ENCODE measurements at places on chromosomes 2 and 18.

GRCh38 chr2:103364177-103364576 is 602.3 kb downstream of the TMEM182 start:
- DNase-seq, result no peak

GRCh38 chr18:574865-575645 is 5.1 kb upstream of the CETN1 start:
- no peak for DNase-seq

GRCh38 chr2:196935432-196935831 is 8.9 kb upstream of the PGAP1 start:
- DNase-seq, result no peak

GRCh38 chr2:39623917-39624316 is 41.8 kb upstream of the TMEM178A start:
- no peak for DNase-seq

DNA sequence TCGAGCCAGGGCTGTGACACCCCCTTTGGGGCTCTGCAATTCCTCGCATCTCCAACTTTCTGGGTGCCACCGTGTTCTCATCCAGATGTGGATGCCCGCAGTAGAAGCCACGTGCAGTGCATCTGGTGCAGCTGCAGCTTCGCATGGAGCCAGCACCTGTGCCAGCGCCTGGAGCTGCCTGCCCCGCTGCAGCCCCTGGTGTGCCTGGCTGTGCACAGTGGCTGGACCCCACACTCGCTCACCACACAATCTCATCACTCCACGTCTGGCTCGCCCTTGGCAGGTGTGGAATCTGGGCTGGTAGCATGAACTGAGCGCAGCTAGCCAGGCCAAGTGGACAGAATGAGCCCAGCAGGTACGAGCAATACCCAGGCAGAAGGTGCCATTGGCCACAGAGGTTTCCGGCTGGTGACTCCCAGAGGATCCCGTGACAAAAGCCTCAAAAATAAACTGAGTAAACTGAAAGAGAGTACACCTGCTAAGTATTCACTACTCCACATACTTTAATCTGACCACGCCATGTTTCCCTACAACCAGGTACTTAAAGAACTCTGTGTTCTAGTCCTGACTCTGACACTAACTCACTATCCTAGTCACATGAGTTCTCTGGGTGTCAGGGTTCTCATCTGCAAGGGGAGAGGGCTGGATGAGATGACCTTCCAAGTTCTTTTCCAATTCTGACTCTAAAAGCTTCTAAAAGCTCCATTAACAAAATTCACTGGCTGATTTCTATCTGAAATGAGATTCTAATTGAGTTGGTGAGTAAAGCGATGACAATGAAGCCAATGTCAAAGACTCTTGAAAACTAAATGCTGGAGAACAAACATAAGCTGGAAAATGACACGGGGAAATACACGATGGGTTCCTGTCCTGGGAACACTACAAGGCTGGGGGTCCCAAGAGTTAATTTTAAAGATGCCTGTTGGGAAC is 37.1 kb downstream of the RNF152 start:
- DNase-seq, result no peak

DNA sequence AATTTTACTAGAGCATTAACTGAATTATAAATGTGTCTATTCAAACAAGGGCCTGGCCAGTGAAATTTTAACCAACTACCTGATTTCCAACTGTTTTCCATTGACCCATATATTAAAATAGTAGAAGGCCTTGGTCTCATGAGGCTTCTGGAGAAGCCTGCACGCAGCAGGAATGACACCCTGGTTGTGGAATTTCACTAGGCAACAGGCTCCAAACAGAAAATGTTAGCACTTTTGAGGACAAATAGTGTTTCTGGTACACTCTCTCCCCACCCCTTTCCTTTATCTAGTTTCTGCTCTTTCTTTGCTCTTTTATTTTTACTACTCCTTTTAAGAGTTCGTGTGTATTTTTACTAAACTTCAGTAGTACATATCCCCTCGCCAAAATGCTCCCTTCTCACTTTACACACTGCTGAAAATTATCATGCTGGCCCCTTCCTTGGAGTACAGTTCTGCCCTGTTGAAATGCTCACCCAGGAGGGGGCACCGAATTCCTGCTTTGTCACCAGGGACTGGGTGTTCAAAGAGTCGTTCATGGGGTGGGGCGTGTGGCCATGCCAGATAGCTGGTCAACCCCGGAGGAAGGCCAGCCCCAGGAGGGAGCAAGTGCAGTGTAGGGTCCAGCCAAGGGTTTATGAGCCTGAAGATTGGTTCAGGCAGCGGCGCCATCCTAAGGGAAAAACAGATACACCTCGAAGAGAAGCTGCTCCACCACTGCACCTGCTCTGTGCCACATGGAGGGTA is 22.1 kb upstream of the COL6A3 start:
- no peak for DNase-seq

GRCh38 chr2:113212245-113213060 is 38.7 kb downstream of the PSD4 start:
- no peak for DNase-seq

DNA sequence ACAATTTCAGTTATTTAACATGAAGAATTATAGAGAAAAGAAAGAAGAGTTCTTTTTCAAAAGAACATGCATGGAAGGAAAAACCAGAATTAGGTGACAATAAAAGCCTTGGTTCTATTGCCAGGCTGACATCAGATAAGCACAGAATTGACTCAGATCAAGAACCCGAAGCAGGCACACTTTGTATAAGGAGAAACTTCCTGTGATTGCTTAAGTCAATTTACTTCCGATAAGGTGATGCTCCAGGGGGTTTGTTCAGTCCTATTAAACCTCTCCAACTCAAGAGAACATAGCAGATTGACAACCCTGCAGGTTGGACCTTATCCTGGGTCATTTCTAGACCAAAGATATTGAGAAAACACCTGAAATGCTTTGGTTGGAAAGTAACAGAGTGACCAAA is 31.4 kb downstream of the GAREM1 start:
- no peak for DNase-seq

GRCh38 chr18:58539659-58540380 is 89.1 kb downstream of the ALPK2 start:
- DNase-seq, result no peak

DNA sequence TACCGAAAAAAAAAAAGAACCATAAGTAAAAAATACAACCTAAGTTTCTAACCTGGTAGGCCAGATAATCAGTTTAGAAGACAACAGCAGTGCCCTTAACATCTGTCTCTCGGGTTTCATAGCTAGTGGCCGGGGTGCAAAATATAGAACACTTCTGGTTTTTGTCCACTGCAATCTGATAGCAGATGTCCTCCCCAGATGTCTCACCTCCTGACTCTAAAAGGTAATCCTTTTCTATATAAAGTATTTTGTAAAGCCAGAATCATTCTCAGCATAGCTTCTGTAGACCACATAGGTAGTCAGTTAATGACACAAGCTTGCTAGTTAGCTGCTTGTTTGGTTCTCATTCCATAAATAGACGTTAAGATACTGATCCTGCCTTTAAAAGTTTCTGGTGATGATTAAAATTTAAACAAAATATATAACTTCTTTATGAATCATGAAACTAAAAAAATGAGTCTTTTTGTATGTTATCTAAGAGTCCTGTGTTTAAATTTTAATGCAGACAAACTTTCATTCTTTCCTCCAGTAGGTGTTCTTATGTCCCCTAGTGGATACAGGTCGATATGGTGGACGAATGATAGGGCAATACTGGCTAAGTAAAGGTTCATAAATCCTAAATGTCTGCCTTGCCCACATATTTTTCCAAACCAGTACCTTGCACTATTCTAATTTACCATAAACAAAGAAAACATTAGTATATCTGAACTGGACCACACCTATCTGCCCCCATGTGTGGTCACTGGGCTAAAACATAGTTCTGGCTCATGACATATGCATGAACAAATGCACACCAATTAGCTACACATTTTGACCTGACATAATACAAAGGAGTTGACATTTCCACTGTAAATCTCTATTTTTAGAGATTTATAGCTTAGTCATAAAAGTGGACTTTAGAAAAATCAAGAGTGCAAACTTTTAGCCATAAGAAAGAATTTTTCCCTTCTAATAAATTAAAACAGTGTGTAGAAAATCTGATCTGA is 171.0 kb downstream of the SRBD1 start:
- no peak for DNase-seq

GRCh38 chr2:182179176-182179575 is 193.5 kb downstream of the PPP1R1C start:
- no peak for DNase-seq

DNA sequence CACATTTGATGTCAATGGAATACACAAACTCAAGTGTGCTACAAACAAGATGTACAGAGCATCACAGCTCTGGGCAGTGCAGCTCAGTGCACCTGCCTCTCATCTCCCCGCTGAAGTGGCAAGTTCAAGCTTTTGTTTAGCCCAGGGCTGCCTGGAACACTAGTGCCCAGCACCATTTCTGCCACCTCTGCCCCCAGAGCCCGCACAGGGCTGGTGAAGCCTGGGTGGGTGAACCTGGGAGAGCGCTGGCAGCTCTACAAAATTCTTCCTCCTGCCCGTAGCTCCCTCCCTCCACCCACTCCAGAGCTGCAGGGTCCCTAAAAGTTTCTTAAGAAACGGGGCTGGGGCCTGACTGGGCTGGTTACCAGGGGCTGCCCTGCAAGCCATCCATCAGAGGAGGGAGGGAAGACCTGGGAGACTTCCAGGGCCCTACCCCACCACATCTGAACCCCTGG is 1.5 kb downstream of the HES6 start:
- DNase-seq, result no peak

DNA sequence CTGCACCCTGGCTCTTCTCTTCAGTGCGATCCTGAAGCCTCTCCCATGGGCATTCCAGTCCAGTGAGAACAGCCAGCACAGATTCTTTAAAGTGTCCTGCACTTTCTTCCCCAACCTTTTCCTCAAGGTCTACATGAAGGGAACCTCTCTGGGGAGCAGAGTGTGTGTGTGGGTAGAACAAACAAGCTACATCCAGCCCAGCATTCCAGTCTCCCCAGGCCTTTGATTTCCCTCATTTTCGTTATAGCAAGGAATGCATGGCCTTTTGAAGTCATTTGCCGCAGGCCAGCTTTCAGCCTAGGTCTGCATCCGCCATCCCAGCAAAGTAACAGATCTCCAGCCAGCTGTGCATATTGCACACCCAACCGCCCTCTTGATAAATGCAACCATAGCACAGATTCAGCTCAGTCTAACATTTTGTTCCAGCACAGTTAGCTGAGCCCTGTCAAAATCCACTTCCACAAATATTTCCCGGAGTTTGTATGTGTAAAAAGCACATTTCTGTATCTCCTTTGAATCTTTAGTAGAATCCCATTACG is 44.6 kb downstream of the CD8B2 start:
- no peak for DNase-seq

DNA sequence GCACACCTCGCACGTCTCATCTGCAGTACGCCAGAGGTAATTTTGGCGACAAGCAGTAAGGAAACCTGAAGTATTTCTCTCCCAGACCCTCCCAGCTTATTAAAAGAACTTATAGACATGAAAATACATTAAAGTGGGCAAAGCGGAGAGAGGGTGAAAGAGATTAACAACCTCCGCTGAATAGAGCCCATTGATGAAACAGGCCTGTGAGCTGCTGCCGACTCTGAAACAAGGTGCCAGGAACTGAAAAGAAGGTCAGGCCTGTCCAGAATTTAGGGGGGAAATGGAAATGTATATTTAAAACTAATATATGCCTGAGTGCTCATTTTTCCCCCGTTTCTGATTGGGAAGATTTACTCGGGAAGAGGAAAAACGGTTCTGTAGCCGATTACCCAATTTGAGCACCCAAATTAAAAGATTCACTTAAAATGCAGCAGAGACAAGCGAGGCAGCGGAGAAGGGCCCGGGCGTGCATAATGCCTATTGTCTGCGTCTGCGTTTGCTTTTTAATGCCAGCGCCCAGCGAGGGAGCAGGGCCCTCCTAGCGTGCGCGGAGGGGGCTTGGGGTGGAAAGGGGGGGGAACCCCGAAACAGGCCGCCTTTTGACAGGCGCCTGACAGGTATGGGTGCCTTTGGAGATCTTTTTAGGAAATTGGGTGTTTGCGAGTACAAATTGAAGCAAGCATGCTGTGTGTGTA is 316.2 kb downstream of the GBX2 start:
- no peak for DNase-seq

GRCh38 chr2:219861307-219861706 is 233.9 kb downstream of the SLC4A3 start:
- no peak for DNase-seq

- no peak for DNase-seq
Measured at GRCh38 chr2:74715880-74716279, 61.8 kb downstream of the SEMA4F start.
